ENCODE measurements at places on chromosomes 16 and 17. TPM values are rescaled to one million over a fixed set of nuclear protein-coding genes. Genes with fewer than 3 reads are reported as not detected.
A peak's percentile ranks its signal among the peaks of the same experiment; 100 is the strongest.

- H3K27me3 ChIP-seq, result no peaks in the 10 kb centered on the region
- no peaks in the 10 kb centered on the region for H3K4me1 ChIP-seq
- DNase-seq, result no peak
- no peaks in the 10 kb centered on the region for H3K36me3 ChIP-seq
These were observed 116.9 kb upstream of the CLEC3A start for GRCh38 chr16:77905374-77905920.

DNA sequence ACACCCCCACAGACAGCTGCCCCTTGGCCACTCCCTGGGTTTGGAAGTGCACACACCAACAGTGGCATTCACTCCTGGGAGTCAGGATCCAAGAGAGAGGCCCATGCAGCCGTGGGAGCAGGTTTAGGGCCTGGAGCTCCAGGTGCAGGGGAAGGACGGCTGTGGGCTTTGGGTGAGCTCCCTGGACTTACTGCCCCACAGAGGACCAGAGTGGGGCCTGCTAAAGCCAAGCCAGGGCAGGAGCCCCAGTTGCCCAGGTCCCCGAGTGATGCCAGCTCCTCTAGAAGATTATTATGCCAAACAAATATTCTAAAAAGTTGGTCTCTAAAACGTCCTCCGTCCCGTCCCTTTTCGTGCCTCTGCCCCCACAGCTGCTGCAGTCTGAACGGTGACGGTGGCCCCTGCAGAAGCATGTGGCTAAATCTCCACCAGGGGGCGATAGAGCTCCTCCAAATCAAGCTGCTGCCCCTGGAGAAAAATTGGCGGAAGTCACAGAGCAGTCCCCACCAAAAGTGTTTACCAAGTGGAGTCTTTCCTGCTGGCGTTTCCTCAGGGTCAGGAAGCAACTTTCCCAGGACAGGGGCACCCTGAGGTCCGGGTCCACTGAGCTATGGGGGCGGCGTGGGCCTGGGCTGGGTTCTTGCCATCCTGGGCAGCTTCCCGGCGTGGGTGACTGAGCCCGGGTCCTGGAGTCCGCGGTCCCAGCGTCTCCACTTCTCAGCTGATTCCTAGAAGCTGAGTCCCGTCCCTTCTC lies 4.2 kb downstream of the ARMC7 start:
- DNase-seq, result peak; percentile 88
- H3K27me3 ChIP-seq, result no peaks in the 10 kb centered on the region
- H3K4me3 ChIP-seq, result peak overlapping the region; percentile 59
- H3K4me1 ChIP-seq, result peaks cover 34% of the 10 kb centered on the region
- no peaks in the 10 kb centered on the region for H3K36me3 ChIP-seq
- peak overlapping the region; percentile 85 for H3K27ac ChIP-seq

DNA sequence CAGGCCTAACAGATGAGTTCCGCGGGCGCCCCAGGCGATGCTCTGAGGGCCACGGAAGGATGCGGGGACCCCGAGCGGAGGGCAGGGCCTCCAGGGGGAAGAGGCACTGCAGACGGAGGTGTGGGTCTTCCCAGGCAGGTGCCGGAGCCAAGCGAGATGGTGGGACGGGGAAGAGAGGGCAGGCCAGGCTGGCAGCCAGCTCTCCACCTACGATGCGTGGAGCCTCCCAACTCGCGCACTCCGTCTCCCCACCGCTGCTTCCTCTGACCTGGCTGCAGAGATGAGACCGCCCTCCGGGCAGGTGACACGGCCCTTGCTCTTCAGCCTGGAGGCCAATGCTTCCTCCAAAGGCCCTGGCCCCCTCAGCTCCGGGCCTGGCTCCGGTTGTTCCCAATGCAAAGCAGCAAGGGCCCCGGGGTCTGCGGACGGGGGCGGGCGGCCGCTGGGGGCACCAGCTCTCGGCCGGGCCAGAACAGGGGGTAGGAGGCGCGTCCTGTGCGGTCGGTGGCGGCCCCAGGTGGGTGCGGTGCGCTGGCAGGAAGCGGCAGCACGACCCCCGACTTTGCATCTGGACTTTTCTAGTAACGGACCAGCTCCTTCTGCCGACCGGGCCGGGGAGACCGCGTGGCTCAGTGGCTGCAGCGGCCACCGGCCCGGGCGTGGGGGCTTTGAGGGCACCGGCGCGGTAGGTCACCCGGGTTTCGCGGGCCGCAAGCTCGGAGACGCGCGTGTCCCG lies 1.5 kb upstream of the SOX8 start:
- H3K4me3 ChIP-seq, result peak overlapping the region; percentile 43
- DNase-seq, result no peak
- peaks cover 41% of the 10 kb centered on the region for H3K27me3 ChIP-seq

- no peaks in the 10 kb centered on the region for H3K4me1 ChIP-seq
- no peak for DNase-seq
- H3K27me3 ChIP-seq, result no peaks in the 10 kb centered on the region
- no peak overlapping the region for H3K27ac ChIP-seq
These were observed 44.6 kb downstream of the UBN1 start for GRCh38 chr16:4891886-4892216.

OSGIN1 gene
- 19.0 TPM for total RNA-seq

SYT17 gene
- 13.7 TPM for total RNA-seq

KRTAP9-4 gene
- total RNA-seq, result not detected

RBBP6 gene
- total RNA-seq, result 43.8 TPM

All from upper lobe of right lung (tissue), 1 donor.